ENCODE measurements at places on chromosomes 16 and 17.

DNA sequence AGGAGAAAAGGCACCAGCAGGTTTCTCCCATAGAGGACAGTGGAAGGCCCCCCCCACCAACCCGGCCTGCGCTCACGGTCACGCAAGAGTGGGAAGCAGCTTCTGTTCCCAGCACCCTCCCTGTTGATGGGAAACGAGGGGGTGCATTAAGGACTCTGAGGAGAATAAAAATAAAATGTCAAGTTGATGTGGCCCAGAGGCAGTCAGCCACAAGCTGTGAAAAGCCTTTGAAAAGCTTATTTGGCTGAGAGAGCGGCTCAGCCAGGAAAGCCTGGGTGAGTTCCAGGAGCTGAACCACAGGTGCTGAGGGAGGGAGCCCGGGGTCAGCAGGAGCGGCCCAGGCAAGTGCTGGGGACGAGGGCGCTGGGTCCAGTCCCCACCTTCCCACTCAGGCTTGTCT is 26.9 kb upstream of the SPATA32 start:
- DNase-seq = no peak

GRCh38 chr16:86668136-86668910 is 90.0 kb downstream of the FOXL1 start:
- DNase-seq = no peak

- no peak for DNase-seq
Measured at GRCh38 chr16:89061590-89062380, 31.9 kb upstream of the ACSF3 start.

- DNase-seq = no peak
Measured at GRCh38 chr16:68779891-68780290, 42.8 kb downstream of the CDH1 start.

DNA sequence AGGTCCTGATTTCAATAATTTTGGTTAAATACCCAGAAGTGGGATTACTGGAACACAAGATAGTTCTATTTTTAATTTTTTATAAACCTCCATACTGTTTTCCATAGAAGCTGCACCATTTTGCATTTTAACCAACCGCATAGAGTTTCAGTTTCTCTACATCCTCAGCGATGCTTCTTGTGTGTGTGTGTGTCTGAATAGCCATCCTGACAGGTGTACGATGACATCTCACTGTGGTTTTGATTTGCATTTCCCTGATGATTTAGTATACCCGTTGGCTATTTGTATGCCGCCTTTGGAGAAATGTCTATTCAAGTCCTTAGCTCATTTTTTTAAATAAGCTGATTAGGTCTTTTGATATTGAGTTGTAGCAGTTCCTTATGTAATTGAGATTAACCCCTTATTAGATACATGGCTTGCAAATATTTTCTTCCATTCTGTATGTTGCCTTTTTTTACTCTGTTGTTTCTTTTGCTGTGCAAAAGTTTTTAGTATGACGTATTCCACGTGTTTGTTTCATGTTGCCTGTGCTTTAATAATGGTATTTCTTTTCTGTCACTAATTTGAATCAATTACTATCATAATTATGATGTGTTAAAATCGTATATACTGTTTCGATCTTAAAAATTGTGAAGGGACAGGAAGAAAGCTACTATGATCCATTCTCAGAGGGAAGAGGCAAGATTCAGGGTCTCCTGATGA is 227.2 kb upstream of the MON1B start:
- DNase-seq = no peak

Data from CD14-positive monocyte (primary cell).